ENCODE measurements at places on chromosomes 1 and 21.

- DNase-seq, result no peak
Observed at GRCh38 chr1:7943251-7943650, 2.6 kb upstream of the TNFRSF9 start.

DNA sequence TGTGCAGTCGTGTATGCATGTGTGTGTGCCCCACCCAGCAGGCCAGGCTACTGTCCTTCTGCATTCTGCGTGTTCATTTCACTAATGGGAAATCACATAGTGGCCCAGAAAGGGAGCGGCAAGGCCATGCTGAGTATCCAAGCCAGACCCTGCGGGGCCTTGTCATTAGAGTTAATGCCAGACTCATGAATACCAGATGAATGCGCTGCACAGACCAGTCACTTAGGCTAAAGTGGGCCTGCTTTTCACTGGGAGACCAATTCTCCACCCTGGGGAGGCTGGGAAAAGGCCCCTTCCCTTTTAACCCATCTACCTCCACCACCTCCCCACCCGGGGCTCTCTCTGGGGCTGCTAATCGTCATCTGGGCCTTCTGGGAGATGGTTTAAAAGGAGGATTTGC, 17.0 kb upstream of the GRIK3 start:
- no peak for DNase-seq

- no peak for DNase-seq
Observed at GRCh38 chr1:229563701-229564100, 5.2 kb upstream of the ABCB10 start.

- DNase-seq, result no peak
Observed at GRCh38 chr1:198680174-198680875, 41.5 kb downstream of the PTPRC start.

DNA sequence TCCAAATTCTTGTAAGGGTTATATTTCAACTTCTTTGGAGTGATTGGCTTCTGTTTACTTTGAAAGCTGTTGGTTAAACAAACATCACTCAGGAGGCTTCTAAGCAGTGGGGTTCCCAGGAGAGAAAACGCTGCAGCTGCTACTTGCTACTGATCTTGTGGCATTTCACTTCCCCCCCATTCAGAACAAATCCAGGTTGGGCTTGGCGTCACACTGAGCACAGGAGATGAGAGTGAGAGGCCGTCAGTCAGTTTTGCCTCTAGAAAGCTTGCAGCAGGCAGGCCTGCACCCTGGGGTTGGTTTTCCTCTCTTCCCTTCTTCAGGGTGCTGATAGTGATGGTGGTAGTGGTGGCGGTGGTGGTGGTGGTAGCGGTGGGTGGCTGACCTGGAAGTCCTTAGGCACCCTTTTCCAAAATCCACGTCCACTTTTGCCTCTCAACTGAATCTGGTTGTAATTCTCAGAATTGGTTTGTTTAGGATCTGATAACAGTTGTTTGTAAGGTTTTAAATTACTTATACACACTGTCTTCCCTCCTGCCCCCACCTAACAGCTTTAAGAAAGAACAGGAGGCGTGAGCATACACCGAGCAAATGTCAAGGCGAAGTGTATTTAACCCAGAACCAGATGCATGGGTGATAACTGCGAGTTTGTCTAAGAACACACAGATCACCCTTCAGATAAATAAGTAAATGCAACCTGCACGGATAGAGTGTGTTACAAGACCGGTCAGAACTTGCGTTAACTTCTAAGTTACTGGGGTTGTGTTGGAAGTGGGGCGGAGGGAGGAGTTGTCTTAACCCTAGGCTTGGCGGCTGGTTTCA, 3.2 kb upstream of the PROX1 start:
- DNase-seq, result no peak

DNA sequence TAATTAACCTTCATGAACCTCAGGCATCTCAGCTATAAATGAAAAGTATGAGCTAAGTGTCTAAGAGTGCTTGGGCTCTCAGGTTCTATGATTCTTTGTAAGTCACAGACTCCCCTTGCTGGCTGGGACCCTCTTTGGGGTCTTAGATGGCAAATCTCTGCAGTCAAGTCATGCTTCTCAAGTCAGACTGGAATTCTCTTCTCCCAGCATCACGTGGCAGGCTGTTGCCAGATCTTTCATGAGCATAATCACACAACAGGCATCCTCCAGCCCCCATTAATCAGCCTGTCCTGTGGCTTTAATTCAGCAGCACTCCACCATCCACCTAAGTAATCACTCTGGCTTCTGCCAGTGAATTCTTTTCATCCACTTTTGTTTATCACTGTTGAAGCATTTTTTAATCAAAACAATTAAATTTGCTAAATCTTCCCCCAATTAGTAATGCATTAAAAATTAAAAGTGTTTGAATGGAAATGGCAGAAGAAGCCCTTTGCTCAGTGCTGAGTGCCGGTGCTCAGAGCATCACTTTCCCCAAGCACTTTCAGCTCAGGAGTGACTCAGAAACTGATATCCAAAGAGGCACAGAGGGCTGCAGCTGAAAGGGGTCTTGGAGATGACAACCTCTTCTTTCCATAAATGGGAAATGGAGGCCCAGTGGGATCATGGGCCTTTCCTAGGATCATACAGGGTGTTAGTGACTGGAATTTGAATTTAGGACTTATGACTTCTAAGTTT, 50.2 kb downstream of the C8A start:
- no peak for DNase-seq

GRCh38 chr1:244047621-244048255, 3.3 kb upstream of the ZBTB18 start:
- DNase-seq, result peak; percentile 74

All from AML-193 (cell line).